MG63 (cell line): ENCODE measurements at places on chromosomes 12 and 14.

GRCh38 chr14:67705211-67705610, 3.5 kb downstream of the RDH12 start:
- no peak for DNase-seq

- DNase-seq: no peak
Observed at GRCh38 chr12:72024613-72025012, 86.0 kb downstream of the TPH2 start.

GRCh38 chr14:98742001-98742400, 530.0 kb downstream of the BCL11B start:
- no peak for DNase-seq

DNA sequence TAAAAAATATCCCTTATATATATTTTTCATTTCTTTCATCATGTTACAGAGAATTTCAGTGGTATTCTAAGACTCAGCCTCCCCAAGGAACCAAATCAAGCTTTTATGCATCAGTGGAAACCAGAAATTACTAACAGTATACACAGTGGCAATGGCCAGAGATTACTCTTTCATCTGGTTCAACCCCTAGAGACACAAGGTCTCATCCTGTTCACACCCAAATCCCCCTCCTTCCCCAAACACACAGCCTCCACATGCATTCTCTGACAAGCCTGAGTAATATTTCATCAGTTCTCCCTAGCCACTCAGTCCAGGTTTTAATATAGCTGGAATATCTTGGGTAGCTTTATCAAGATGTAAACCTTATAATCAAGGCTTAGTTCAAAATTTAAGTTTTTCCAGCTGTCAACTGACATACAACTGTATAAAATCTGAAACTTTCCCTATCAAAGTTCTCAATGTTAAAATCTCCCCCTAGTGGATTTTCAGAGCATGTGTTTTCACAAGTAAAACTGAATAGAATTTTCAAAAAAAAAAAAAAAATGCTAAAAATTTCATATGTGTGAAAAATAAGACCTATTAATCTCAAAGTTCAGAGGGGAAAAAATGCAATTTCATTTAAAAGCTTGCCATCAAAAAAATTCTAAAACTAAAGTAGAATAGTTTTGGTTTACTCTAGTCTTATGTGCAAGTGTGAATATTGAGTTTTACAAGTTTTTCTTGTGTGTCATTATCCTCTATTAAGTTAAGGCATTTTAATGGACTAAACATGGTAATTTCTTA, 10.5 kb upstream of the SSTR1 start:
- no peak for DNase-seq

- no peak for DNase-seq
Observed at GRCh38 chr12:109735825-109736551, 22.4 kb downstream of the FAM222A start.

GRCh38 chr14:36105401-36105800, 71.1 kb downstream of the PTCSC3 start:
- peak; percentile 6 for DNase-seq

GRCh38 chr12:15720295-15720694, 68.9 kb downstream of the EPS8 start:
- no peak for DNase-seq

DNA sequence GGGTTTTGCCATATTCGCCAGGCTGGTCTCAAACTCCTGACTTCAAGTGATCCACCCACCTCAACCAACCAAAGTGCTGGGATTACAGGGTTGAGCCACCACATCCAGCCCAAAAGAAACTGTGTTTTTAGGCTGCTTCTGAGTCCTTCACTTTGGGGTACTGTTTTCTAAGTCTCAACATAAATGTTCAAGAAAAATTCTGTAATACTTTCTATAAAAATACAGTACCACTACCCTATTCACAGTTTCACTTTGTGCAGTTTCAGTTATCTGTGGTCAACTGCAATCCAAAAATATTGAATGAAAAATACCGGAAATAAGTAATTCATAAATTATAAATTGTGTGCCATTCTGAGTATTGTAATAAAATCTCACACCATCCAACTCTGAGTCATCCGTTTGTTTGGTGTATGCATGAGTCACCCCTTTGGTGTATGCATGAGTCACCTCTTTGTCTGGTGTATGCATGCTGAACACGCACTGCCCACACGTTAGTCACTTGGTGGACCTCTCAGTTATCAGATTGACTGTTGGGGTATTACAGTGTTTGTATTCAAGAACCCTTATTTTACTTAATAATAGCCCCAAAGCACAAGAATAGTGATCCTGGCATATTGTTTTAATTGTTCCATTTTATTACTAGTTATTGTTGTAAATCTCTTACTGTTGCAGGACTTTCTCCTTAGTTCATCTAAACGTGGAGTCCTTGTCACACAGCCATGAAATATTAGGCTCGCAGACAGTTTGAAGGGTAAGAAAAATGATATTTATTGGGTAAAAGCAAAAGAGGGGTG, 190.2 kb downstream of the FSCB start:
- peak; percentile 81 for DNase-seq

GRCh38 chr14:54058505-54058904, 101.9 kb upstream of the BMP4 start:
- no peak for DNase-seq

- DNase-seq: no peak
Observed at GRCh38 chr12:122184517-122184916, 1.6 kb downstream of the LRRC43 start.

DNA sequence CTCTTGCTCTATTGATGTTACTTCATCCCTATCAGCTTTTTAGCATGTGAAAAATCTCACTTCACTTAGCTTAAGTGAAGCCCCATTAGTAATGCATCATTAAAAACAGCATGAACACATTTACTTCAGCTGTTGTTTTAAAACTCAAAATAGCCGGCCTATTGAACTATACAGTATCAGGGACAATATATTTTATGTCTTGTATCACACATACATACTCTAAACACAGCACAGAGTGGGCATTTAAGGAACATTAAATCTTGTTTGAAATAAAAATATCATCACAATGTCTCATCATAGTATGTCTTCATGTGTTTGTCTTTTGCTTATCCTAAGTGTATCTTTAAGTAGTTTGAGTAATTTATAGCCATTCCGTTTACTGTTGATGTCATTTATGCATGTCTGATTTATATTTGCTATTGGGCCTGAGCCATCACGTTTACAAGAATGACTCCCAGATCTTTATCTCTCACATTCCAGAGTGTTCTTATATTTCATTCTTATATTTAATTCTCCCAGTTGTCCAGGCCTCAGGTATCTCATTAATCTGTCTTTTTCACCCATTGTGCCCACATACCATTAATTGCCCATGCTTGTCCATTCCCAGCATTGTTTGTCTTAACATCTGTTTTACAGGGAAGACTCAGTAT, 57.5 kb downstream of the ARHGAP5 start:
- DNase-seq: no peak

- no peak for DNase-seq
Observed at GRCh38 chr12:132632521-132633228, 14.1 kb downstream of the P2RX2 start.

GRCh38 chr12:94379479-94380113, 80.1 kb downstream of the CEP83 start:
- no peak for DNase-seq

- no peak for DNase-seq
Observed at GRCh38 chr14:90345239-90345557, 13.5 kb upstream of the NRDE2 start.

GRCh38 chr14:73295198-73295796, 58.0 kb downstream of the PAPLN start:
- no peak for DNase-seq

- DNase-seq: no peak
Observed at GRCh38 chr12:89690925-89691324, 17.7 kb downstream of the ATP2B1 start.

- DNase-seq: no peak
Observed at GRCh38 chr12:23927907-23928306, 21.6 kb downstream of the SOX5 start.

- no peak for DNase-seq
Observed at GRCh38 chr14:94833633-94834032, 63.7 kb upstream of the GSC start.

DNA sequence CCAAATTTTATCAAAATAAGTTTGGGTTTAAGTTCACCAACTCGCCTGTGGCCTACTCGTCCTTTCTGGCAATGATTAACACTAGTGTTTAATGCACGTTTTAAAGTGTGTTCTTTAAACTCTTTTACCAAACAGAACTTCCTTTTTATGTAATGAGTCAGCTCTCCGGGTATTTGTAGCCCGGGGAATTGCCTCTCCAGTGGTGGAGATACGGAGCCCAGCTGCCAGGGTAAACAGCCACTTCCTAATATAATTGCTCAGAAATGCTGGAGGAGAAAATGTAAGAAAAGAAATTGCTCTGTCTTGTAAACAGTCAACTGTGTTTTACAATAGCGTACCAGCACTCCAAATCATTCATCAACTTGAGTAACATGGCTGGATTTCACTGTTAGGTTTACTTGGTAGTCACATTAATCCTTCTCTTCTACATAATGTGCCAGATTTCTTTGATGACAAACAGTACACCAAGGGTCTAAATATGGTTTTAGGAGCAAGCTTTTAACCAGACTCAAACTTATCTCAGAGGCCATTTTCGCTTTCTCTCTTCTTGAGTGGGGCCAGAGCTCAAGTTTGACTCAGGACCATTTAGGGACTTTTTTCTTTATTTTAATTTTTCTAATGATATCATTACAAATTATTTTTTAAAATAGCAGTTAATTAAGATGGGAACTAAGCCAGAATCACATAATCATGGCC, 101.2 kb upstream of the SLC38A2 start:
- peak; percentile 93 for DNase-seq

- DNase-seq: no peak
Observed at GRCh38 chr12:114406984-114407841, 1.3 kb upstream of the TBX5 start.

- DNase-seq: no peak
Observed at GRCh38 chr12:18257251-18257650, 4.1 kb upstream of the PIK3C2G start.

DNA sequence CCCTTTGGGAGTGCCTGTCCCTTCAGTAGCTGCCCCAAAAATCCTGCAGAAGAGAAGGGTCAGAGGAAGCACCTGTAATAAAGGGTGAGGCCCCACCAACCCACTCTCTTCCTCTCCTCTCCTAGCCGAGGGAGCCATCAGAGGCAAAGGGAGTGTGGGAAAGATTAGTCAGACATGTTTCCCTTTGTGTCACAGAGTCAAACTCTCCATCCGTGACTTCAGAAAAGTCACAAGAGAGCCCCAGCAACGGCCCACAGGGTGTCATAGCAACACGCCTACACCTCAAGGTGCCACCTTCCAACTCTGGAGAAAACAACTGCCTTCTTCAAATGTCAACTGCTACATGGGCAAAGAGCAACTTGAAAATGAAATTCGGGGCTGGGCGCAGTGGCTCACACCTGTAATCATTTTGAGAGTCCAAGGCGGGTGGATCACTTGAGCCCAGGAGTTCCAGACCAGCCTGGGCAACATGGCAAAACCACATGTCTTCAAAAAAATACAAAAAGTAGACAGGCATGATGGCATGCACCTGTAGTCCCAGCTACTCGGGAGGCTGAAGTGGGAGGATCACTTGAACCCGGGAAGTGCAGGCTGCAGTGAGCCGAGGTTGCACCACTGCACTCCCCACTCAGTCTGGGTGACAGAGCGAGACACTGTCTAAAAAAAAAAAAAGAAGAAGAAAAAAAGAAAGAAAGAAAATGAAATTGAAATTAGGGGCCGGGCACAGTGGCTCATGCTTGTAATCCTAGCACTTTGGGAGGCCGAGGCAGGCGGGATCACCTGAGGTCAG, 17.7 kb upstream of the CD27 start:
- no peak for DNase-seq

- DNase-seq: peak; percentile 67
Observed at GRCh38 chr14:91418387-91419043, 895 bp upstream of the CCDC88C start.

DNA sequence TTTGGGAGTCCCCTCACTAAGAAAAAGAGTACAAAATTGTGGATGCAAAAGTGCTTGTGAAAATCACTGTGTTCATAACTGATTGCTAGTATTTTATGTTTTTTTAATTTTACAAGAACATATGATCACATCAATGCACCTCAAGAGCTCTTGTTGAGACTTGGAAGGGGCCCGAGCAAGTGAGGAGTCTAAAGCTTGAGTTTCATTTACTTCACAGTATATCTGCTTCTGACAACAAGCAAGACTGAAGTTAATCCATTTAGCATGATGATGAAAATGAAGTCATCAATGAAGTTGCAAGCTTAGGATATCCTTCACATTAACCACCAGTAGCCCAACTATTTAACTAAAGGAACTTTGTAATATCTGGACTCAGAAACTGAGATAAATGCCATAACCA, 182.5 kb upstream of the DIO2 start:
- no peak for DNase-seq

GRCh38 chr14:94787655-94788054, 17.7 kb upstream of the GSC start:
- no peak for DNase-seq

- no peak for DNase-seq
Observed at GRCh38 chr12:65977384-65977783, 153.1 kb downstream of the HMGA2 start.

DNA sequence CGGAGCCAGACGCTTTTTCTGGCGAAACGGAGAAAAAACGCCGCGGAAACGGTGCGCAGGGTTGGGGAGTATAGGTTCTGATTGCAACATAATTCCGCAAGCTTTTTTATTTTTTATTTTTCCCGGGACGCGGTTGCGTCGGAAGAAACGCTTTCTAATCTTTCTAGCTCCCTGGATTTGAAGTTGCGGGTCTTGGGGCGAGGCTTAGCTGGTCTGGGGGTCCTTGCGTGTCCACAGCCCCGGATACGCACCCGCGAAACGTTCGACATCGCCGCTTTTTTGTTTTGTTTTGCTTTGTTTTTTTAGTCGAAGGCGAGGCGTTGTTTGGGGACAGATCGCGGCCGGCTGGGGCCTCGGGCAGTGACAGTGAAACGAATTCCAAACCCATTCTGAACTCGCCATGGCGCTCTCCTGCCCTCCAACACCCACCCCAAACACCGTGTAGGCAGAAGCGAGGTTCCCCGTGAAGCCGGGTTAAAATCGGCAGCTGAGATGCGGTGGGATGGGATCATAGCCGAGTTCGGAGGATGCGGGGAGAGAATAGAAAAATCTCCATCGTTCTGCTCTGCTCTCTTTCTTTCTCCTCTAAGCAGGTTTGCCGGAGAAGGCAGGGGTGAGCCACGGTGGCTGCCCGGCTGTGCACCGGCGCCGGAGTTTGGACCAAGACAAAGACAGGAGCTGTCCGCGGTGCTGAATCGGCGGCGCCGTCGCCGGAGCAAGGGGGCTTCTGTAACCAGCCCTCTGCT, 8.1 kb upstream of the LHX5 start:
- peak; percentile 36 for DNase-seq

DNA sequence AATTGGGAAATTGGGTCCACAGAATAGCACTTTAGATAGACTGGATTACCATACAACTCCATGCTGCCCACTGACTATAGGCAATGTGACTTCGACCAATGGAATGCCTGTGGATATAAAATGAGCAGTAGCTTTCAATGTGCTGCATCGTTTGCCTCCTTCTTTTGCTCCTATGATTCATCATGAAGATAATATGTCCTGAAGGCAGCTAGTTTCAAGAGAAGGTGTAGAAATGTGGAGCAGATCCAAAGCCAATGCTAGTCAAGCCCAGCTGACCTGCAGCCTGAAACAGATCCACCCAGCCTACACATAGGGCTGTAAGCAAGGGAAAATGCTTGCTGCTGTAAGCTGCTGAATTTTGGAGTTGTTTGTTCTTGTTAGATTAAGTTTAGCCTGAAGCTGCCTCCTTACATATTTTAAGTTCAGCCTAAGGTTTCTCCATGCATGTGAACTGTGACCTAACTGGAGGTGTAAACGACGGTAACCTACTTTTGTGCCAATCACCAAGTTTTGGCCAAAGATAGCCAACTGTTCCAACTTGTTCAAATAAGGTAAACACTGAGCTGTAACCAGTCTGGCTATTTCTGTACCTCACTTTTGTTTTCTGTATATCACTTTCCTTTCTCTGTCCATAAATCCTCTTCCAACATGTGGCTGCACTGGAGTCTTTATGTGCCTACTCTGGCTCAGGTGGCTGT, 169.1 kb upstream of the AVPR1A start:
- no peak for DNase-seq
